ENCODE measurements at places on chromosomes 6 and 20. TPM values are rescaled to one million over a fixed set of nuclear protein-coding genes. Genes with fewer than 3 reads are reported as not detected.

GRCh38 chr6:112016320-112016719 is 37.6 kb upstream of the CCN6 start:
- peak; percentile 61 for DNase-seq

GRCh38 chr6:152932865-152933264 is 50.0 kb downstream of the FBXO5 start:
- DNase-seq: no peak

DNA sequence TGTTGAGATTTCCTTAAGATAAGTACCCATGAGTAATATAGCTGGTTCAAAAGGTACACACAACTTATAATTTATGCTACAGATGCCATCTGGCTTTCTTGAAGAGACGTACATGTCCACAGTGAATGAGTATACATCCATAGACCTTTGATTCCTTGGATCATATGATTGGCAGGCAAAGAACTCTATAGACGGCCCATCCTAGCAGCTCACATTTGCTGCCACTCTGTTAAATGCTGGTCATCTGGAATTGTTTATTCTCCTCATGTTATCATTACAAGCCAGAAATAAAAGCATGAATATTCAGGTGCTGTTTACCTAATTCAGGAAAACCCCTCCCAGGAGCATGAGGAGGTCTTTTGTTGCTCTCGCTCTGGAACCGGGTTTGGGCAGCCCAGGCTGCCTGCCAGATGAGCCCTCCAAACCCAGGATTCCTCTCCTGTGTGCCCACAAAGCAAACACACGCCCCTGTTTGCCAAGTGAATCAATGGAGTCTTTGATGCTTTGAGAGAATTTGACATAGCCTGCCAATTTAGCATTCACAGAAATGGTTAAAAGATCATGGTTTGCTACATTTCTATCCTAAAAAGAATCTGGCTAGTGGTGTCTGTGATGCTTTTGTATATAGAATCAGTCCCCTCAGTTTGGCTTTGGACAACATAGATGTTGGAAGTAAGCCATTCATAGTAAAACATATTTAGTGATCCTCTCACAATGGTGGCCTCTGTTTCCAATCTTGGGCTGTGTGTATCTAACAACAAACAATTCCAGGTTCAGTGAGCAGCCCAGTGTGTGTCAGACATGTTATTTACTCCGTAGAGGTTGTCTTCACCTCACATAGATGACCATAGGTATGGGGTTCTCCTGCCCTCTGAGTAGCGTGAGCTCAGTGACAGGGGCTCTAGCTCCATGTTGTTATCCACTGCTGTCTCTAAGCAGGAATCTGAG is 17.5 kb upstream of the PLCG1 start:
- no peak for DNase-seq

The KIF13A gene
- total RNA-seq: 61.5 TPM
